ENCODE measurements at places on chromosomes 3 and 15.

- no peak for DNase-seq
Observed at GRCh38 chr15:98628216-98628615, 20.1 kb upstream of the IGF1R start.

DNA sequence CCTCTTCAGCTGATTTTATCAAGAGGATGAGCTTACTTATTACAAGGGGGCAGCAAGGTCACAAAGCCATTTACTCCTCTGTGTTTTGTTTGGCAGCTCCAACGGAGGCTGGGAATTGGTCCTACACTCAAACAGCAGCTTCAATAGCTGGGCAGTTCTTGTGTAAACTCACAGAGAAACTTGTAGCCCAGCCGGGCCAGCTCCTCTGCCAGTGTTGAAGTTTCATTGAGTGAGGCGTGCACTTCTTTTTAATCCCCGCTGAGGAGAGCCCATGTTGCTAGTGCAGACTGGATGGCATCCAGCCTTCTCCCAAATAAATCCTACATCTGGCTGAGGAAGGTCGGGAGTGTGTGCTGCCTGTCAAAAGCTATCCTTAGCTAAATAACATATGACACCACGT lies 59.5 kb downstream of the BFSP2 start:
- DNase-seq, result no peak

- no peak for DNase-seq
Observed at GRCh38 chr3:31505371-31506048, 27.2 kb upstream of the STT3B start.

GRCh38 chr15:99953886-99954285 lies 220.6 kb upstream of the LYSMD4 start:
- DNase-seq, result no peak

GRCh38 chr3:111285184-111285538 lies 213.5 kb downstream of the NECTIN3 start:
- no peak for DNase-seq

- no peak for DNase-seq
Observed at GRCh38 chr3:23747841-23748240, 57.9 kb upstream of the UBE2E1 start.

GRCh38 chr3:20310629-20311028 lies 124.6 kb upstream of the SGO1 start:
- DNase-seq, result no peak

- no peak for DNase-seq
Observed at GRCh38 chr3:67791620-67792019, 137.2 kb upstream of the SUCLG2 start.

GRCh38 chr3:42500091-42500490 lies 2.4 kb upstream of the VIPR1 start:
- no peak for DNase-seq

- no peak for DNase-seq
Observed at GRCh38 chr3:124609402-124609801, 120.8 kb upstream of the UMPS start.

GRCh38 chr3:166810741-166811445 lies 569.2 kb downstream of the ZBBX start:
- DNase-seq, result no peak

- no peak for DNase-seq
Observed at GRCh38 chr15:39786447-39787056, 3.9 kb upstream of the FSIP1 start.

DNA sequence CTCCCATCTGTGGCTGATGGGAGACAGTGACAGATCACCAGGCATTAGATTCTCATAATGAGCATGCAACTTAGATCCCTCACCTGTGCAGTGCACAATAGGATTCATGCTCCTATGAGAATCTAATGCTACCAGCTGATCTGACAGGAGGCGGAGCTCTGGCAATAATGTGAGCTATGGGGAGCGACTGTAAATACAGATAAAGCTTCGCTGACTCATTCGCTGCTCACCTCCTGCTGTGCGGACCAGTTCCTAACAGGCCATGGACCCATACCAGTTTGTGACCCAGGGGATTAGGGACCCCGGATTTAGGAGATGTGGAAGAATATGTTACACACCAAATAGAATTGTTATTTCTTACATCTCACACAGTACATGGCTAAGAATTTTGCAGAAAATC lies 6.7 kb downstream of the ARGFX start:
- no peak for DNase-seq

DNA sequence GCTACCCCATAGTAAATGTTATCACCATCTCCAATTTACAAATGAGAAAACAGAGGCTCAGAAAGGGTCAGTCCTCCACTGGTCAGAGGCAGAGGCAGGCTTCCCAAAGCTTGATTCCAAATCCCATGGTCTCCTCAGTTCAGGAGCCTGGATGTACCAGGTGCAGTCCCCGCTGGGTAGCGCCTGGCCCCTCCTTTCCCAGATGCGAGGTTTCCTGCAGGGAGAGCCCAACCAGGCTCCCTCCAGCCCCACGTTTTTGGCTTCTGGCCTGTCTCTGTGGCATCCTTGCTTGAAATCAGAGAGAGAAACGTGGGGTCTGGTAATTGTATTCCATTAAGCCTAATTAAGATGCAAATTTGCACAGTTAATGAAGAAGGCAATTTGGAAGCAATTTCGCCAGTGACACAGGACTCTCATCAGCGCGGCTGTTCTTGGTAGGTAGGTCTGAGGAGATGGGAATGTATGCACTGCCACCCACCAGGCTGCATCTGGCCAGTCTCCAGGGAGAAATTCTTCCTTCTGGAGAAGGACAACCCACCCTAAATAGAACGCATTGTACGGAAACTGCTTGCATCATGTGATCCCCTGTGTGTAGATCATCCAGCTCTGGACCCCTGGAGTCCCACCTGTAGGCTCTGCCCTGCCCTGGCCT lies 50.5 kb downstream of the HRH1 start:
- no peak for DNase-seq

GRCh38 chr3:42035816-42036482 lies 55.2 kb upstream of the TRAK1 start:
- no peak for DNase-seq

GRCh38 chr3:23756206-23756840 lies 49.4 kb upstream of the UBE2E1 start:
- no peak for DNase-seq

- no peak for DNase-seq
Observed at GRCh38 chr15:96333131-96334016, 2.9 kb downstream of the NR2F2 start.

DNA sequence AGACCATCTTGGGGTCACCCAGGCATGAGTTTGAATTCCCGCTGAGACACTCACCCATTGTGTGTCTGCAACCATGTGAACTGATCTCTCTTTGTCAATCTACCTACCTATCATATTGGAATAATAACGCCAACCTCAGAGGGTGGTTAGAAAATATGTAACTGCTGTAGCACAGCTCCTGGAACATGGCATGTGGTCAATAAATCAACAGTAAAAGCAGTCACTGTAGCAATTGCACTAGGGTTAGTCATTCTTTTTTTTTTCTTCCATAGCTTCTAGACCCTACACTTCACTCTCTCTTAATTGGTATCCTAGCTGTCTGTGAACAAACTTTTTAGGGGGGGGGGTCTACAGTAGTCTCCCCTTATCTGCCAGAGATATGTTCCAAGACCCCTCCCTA lies 64.2 kb upstream of the SLCO2A1 start:
- no peak for DNase-seq

- no peak for DNase-seq
Observed at GRCh38 chr3:149751551-149751950, 738 bp downstream of the COMMD2 start.

DNA sequence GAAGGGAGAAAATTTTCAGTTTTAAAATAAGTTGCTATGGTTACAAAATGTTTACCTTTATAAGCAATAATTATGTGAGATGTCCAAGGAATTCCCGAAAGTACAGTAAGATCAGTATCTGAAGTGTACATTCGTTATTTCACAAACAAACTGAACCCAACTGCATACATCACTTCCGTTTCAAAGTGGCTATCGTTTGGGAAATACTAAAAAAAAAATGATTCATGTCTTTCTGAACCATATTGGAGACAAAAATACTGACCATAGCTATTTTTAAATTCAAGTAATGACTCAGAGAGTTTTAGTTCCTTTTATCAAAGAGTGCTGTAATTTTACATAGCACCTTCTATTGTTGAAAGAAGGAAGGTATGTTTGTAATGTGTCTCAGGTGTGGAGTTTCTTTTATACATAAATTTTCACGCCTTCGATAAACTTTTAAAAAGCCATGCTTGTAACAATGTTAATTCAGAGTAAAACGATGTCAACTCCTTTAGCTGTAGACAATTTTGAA lies 8.0 kb upstream of the ANKRD28 start:
- DNase-seq, result no peak

- no peak for DNase-seq
Observed at GRCh38 chr3:98209244-98209643, 42.7 kb downstream of the OR5H15 start.

- DNase-seq, result no peak
Observed at GRCh38 chr3:108491456-108491855, 18.9 kb downstream of the MYH15 start.

- DNase-seq, result no peak
Observed at GRCh38 chr15:45428491-45428890, 50.1 kb upstream of the GATM start.

DNA sequence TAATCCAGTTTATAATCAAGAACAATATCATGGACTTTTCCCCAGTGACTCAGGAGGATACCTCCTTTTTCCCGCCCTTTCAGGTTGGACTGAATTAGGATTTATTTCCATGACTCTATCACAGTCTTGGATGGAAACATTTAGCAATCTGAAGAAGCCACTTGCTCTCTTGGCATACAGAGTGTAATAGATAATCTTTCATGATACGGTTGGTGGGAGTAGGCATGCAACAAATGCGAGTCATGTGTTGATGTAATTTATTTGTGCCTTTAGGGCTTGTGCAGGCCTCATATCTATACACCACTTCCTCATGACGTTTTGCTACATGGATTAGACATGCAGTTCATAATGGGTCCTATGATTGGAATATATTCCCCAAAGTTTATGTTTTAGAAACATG lies 54.2 kb upstream of the MCTP2 start:
- DNase-seq, result no peak

GRCh38 chr3:46695177-46695961 lies 1.9 kb upstream of the ALS2CL start:
- peak; percentile 32 for DNase-seq

DNA sequence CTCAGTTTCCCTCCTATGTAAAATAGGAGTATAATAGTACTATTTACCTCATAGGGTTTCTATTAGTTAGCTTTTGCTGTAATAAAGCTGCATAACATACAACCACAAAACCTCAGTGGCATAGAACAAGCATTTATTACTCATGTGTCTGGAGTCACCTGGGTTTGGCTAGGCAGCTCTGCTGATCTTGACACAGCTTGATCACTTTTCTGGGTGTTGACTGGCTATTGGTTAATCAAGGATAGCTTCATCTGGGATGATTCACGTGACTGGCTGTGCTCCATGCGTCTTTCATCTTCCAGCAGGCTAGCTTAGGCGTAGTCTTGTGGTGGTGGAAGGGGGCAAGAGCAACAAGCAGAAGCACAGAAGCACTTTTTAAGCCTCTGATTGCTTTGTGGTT lies 112.6 kb downstream of the SQOR start:
- no peak for DNase-seq

GRCh38 chr3:183307749-183308148 lies 54.7 kb downstream of the B3GNT5 start:
- DNase-seq, result no peak

GRCh38 chr3:116285781-116286421 lies 159.4 kb downstream of the LSAMP start:
- DNase-seq, result no peak

GRCh38 chr3:127774647-127775046 lies 47.7 kb downstream of the MGLL start:
- no peak for DNase-seq

- no peak for DNase-seq
Observed at GRCh38 chr3:54168451-54168850, 46.1 kb downstream of the CACNA2D3 start.

DNA sequence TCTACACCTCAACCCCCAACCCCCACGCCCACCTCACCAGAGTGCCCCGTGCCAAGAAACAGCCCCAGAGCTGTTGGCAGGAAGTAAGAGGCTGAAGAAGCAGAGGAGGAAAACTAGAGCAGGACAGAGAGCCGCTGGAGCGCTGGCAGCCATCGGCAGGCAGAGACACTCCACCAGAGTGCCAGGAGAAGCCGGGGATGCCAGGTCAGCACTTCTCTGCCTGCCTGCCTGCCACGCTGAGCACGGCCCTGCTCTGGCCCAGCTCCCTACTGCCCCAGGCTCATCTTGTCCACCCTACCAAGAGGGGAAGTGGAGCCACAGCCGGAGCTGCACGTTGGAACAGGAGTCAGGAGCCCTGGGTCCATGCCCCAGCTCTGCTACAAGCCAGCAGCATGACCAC lies 29.7 kb downstream of the CACNA2D2 start:
- no peak for DNase-seq

DNA sequence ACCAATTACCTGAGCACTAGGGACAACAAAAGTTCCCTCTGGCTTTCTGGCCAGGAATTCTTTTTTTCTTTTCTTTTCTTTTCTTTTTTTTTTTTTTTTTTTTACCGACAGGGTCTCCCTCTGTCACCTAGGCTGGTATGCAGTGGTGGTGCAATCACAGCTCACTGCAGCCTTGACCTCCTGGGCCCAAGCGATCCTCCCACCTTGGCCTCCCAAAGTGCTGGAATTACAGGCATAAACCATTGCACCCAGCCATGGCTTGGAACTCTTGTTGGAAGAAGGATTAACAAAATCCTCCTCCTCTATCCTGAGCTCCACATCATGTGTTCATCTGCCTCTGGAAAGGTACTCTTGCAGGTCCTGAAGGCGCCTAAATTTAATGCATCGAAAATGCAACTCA lies 2.9 kb upstream of the LTF start:
- no peak for DNase-seq

DNA sequence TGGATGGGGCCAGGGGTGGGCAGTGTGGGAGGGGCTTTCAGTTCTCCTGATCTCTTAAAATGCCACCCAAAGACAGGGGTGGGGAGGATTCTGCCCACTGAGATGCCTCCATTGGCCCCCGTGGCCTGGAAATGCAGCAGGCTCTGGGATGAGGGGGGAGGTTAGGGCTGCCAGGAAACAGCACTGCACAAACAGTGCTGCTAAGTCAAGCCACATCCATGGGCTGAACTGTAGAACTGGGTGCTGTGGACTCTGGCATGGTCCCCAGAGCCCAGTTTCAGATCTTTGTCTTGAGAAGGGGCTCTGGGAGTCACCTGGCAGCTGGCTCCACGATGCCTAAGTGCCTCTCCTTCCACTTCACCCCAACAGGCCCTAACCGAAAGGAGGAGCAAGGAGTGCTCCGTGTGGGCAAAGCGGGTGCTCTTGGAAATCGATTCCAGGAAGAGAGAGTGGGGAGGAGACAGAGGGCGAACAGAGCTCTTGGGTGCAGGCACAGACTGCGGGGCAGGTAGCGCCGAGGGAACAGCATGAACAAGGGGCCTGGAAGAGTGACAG lies 7.8 kb downstream of the PLA2G4E start:
- DNase-seq, result no peak

- DNase-seq, result no peak
Observed at GRCh38 chr15:31805090-31805662, 225.1 kb upstream of the CHRNA7 start.

GRCh38 chr15:69675731-69676130 lies 223.1 kb downstream of the RPLP1 start:
- no peak for DNase-seq

GRCh38 chr3:36557021-36557707 lies 176.9 kb downstream of the STAC start:
- no peak for DNase-seq
